Stimulated activated CD8-positive, alpha-beta memory T cell treated with anti-CD3 and anti-CD28 coated beads, Interleukin-2, amount 100 ng/mL, for 1 hour (primary cell): ENCODE measurements at places on chromosomes 12 and 14.

- no peak for DNase-seq
Measured at GRCh38 chr14:92372230-92372629, 49.3 kb downstream of the SLC24A4 start.

- DNase-seq: no peak
Measured at GRCh38 chr14:38074081-38074480, 133.6 kb upstream of the SSTR1 start.

GRCh38 chr14:103388664-103389063, 3.4 kb downstream of the MARK3 start:
- no peak for DNase-seq

GRCh38 chr12:29737644-29738043, 46.1 kb downstream of the TMTC1 start:
- DNase-seq: no peak

DNA sequence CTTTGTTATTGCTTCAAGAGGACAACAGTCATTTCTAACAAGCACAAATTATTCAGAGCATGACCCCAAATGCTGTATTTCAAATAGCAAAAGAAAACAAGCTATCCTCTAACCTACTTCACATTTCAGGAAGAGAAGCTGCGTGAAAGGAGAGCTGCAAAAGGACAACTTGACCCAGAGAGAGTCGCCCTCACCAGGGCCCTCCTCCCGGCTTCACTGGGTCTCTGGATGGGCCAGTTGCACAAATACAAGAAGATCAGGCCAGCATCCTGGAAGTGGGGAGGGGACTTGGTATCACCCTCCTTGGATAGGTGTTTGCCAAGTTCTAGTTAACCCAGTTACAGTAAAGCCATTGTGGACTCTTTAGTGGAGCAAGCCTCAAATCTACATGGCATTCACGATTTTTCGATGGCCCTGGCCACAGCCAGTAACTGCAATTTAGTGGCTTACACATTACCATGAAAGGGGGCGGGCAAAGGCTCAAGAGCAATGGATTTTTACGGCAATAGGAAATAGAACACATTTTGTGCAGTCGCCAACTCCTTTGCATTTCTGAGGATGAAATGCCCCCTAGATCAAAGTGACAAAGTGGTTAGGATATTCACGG, 166.9 kb upstream of the DIO2 start:
- no peak for DNase-seq

GRCh38 chr14:59256331-59256730, 67.9 kb downstream of the DAAM1 start:
- DNase-seq: no peak
